ENCODE measurements at places on chromosomes 4 and X. TPM values are rescaled to one million over a fixed set of nuclear protein-coding genes. Genes with fewer than 3 reads are reported as not detected.

DNA sequence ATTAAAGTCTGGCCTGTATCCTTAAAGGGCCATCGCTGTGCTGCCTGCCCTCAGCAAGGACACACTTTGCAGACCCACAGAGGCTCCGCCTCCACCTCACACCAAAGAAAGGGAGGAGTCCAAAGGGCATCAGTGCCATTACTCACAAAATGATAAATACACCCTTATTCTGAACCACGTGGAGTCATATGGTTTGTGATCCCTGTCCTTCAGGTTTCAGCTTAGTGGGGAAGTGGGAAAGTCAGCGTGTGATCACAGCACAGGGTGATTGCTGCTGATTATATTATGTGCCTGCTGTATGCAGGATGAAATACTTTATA, 35.9 kb upstream of the MSANTD1 start:
- no peaks in the 10 kb centered on the region for H3K4me1 ChIP-seq
- H3K36me3 ChIP-seq: peaks cover 71% of the 10 kb centered on the region
- no peak overlapping the region for H3K27ac ChIP-seq

The GYPE gene
- not detected for total RNA-seq

DNA sequence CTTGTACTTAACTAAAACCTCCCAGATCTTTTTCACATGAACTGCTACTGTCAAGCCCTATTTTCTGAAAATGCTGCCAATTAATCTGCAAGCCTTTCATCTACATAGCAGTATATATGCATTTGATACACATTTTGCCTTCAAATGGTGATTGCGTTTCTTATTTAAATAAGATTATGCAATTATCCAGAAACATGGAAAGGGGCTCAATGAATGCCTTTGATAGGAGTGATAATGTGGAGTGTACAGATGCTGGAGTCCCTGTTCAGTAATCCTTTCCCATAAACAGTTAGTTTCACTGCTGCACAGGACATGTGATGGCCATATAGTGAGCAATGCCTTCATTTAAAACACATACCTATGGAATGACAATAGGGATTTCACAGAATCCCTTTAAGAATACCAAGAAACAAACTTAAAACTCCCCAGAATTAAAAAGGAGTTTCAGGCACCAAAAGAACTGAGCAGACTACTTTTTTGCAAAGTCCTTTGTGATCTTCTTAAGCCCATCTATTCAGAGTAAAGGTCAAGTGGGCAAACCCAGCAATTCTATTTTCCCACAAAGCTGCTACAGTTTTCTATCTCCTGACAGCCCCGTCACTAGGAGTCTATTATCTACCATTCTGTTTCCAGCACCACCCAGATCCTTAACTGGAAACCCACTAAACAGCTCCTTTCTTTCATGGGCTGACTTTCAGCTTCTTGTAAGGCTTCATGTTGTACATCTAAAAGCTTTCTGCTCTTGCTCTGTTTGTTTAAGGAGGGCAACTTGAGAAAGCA, 120.3 kb downstream of the UNC5C start:
- H3K4me1 ChIP-seq: peaks cover 34% of the 10 kb centered on the region
- H3K4me3 ChIP-seq: no peak overlapping the region
- H3K27me3 ChIP-seq: no peaks in the 10 kb centered on the region
- H3K36me3 ChIP-seq: no peaks in the 10 kb centered on the region
- DNase-seq: no peak

- DNase-seq: no peak
- no peak overlapping the region for H3K4me3 ChIP-seq
- no peaks in the 10 kb centered on the region for H3K36me3 ChIP-seq
- H3K27me3 ChIP-seq: no peaks in the 10 kb centered on the region
- H3K27ac ChIP-seq: no peak overlapping the region
Observed at GRCh38 chrX:31099536-31100090, 27.8 kb upstream of the FTHL17 start.

DNA sequence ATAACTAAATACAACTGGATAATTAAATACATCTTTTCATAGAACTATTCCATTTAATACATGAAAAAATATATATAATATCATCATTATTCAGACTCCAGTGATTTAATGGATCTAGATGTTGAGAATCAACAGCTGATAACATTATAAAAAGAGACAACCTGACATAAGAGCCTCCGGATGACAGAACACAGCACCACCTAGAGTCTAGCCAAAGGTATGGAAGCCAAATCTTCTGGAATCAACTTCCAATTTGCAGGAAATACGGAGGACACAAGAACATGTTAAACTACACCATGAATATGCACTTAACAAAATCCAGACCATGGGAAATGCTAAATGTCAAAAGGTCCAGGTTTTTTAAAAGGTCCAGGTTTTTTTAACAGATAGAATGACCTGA, 55.0 kb downstream of the LRBA start:
- H3K27ac ChIP-seq: no peak overlapping the region
- no peaks in the 10 kb centered on the region for H3K36me3 ChIP-seq
- H3K4me3 ChIP-seq: no peak overlapping the region

DNA sequence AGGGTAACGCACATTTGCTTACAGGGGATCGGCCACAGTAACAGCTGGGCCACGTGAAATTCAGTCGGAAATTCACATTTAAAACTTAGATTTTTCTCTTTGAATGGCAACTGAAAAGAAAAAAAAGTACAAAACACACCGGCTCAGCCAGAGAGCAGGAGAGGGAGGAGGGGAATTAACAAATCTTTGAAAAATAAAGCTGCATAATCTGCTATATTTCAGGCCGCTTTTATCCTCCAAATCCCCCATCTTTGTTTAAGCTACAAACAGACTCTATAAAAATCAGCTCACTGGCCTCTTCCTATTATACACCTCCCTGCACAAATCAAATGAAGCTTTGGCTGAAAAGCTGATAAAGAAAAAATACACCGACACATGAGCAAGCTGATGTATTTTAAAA, 169.1 kb downstream of the LDB2 start:
- H3K4me3 ChIP-seq: no peak overlapping the region
- H3K27me3 ChIP-seq: no peaks in the 10 kb centered on the region
- no peak overlapping the region for H3K27ac ChIP-seq

The PHOX2B gene
- not detected for total RNA-seq

- peak; percentile 14 for DNase-seq
- peaks cover 27% of the 10 kb centered on the region for H3K4me1 ChIP-seq
- H3K27me3 ChIP-seq: no peaks in the 10 kb centered on the region
- no peaks in the 10 kb centered on the region for H3K36me3 ChIP-seq
- H3K27ac ChIP-seq: peak overlapping the region; percentile 44
Observed at GRCh38 chr4:26021417-26022345, 107.7 kb downstream of the SMIM20 start.

The XK gene
- 3.4 TPM for total RNA-seq

GRCh38 chr4:3233391-3234071, 15.4 kb upstream of the MSANTD1 start:
- no peak for DNase-seq
- no peak overlapping the region for H3K27ac ChIP-seq
- H3K36me3 ChIP-seq: peaks cover 46% of the 10 kb centered on the region
- no peak overlapping the region for H3K4me3 ChIP-seq
- H3K4me1 ChIP-seq: no peaks in the 10 kb centered on the region

GRCh38 chrX:118807151-118808017, 16.2 kb upstream of the ZCCHC12 start:
- no peaks in the 10 kb centered on the region for H3K4me1 ChIP-seq
- no peaks in the 10 kb centered on the region for H3K27me3 ChIP-seq
- no peaks in the 10 kb centered on the region for H3K36me3 ChIP-seq
- no peak overlapping the region for H3K27ac ChIP-seq
- H3K4me3 ChIP-seq: no peak overlapping the region
- peak; percentile 29 for DNase-seq

GRCh38 chr4:8163026-8163425, 4.4 kb upstream of the ABLIM2 start:
- H3K27ac ChIP-seq: no peak overlapping the region
- peaks cover 22% of the 10 kb centered on the region for H3K4me1 ChIP-seq
- H3K27me3 ChIP-seq: no peaks in the 10 kb centered on the region
- H3K4me3 ChIP-seq: no peak overlapping the region
- DNase-seq: no peak

DNA sequence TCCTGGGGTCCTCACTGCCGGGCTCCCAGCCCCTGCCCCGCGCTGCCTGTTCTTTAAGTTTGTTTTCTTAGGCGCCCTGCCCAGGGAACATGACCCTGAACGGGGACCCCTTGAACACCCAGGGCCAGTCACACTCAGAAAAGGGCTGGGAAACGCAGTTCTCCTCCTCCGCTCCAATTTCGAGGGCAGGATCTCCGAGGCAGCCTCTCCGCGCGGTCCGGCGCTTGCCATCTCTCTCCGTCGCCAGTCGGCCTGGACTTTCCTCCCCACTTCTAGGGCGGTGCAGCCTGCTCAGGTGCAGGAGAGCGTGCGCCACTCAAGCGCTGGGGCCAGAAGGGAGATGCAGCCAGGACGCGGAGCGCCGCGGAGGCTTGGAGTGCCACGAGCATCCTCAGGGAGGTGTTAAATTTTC, 9.9 kb downstream of the PRDM8 start:
- H3K36me3 ChIP-seq: no peaks in the 10 kb centered on the region
- H3K4me3 ChIP-seq: no peak overlapping the region
- H3K27ac ChIP-seq: no peak overlapping the region
- no peak for DNase-seq
- peaks cover 15% of the 10 kb centered on the region for H3K27me3 ChIP-seq

GRCh38 chr4:36278789-36279188, 2.6 kb upstream of the DTHD1 start:
- H3K36me3 ChIP-seq: no peaks in the 10 kb centered on the region
- no peak overlapping the region for H3K27ac ChIP-seq
- peaks cover 48% of the 10 kb centered on the region for H3K4me1 ChIP-seq

- DNase-seq: no peak
- H3K36me3 ChIP-seq: no peaks in the 10 kb centered on the region
- H3K4me3 ChIP-seq: no peak overlapping the region
- H3K27me3 ChIP-seq: no peaks in the 10 kb centered on the region
- H3K4me1 ChIP-seq: no peaks in the 10 kb centered on the region
Observed at GRCh38 chr4:152392079-152392478, 143.8 kb downstream of the FBXW7 start.

- peaks cover 6% of the 10 kb centered on the region for H3K4me1 ChIP-seq
- no peak for DNase-seq
- no peaks in the 10 kb centered on the region for H3K27me3 ChIP-seq
- no peaks in the 10 kb centered on the region for H3K36me3 ChIP-seq
- no peak overlapping the region for H3K4me3 ChIP-seq
- H3K27ac ChIP-seq: no peak overlapping the region
Observed at GRCh38 chr4:139802931-139803330, 137.3 kb downstream of the MGST2 start.

- H3K27ac ChIP-seq: peak overlapping the region; percentile 30
- peaks cover 57% of the 10 kb centered on the region for H3K4me1 ChIP-seq
- H3K36me3 ChIP-seq: no peaks in the 10 kb centered on the region
- no peak overlapping the region for H3K4me3 ChIP-seq
- H3K27me3 ChIP-seq: no peaks in the 10 kb centered on the region
- no peak for DNase-seq
Observed at GRCh38 chr4:87018753-87019152, 83.9 kb downstream of the AFF1 start.

DNA sequence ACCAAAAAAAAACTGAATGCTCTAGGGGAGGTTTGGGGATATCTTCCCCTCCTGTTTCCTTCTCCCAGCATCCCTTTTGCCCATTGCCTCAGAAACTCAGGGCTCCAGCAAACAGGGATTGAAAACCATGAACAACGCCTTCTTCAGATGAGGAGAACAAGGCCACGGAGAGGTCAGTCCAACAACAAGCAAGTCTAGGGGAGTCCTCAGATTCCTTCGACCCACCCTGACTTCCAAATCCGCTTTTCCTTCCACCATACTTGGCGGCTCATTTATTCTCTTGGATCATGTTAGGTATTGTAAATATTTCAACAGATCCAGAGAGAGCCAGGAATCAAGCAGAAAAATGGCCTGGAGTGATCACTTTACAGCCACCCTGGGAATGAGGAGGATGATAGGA, 21.9 kb downstream of the REELD1 start:
- H3K36me3 ChIP-seq: no peaks in the 10 kb centered on the region
- no peaks in the 10 kb centered on the region for H3K27me3 ChIP-seq
- H3K4me1 ChIP-seq: no peaks in the 10 kb centered on the region
- no peak for DNase-seq

DNA sequence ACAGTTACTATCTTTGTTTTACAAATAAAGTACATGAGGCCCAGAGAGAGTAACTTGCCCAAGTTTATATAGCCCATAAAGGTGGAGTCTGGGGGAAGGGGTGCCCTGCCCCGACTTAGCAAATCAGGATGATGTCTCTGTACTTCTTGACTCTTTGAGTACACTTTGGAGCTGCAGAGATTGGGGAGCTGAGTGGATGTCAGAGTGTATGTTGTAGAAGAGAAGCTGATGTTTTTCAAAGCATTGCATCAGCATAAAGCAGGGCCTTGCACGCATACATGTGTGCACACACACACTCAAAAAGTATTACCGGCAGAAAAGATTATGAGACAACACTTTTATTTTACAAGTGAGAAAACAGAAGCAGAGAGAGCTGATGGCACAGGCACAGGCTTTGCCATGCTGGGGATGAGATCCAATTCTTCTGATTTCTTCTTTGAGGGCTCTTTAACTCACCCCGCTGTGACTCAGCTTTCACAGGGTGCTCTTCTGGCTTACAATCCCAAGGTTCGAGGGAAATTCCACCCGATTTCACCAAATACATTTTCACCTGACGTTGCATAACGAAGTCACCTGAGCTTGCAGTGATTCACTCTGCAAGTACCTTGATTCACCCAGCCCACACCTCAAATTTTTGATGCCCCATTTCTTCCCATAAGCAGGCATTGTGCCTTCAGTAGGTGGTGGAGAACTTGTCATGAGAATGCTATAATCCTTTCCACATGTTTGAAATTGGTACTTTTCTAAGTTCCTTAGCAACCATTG, 292.8 kb upstream of the BOD1L1 start:
- H3K36me3 ChIP-seq: no peaks in the 10 kb centered on the region
- no peaks in the 10 kb centered on the region for H3K27me3 ChIP-seq
- H3K4me3 ChIP-seq: no peak overlapping the region
- H3K4me1 ChIP-seq: no peaks in the 10 kb centered on the region
- no peak for DNase-seq

DNA sequence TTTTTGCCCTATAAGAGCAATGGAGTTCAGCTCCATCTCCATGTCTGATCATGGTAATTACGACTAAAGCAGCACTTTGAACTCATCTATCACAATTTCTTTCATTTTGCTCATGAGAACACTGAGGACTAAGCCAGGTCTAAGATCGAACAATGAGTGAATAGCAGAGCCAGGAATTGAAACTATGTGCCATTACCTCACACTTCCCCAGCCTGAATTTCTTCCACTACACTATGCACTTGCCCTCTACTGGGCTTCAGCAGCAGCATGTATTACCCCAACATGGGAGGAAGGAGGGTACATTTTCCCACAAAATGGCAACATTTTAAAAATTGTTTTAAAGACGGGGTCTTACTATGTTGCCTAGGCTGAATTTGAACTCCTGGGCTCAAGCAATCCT, 274.7 kb upstream of the FGF13 start:
- no peak for DNase-seq
- no peaks in the 10 kb centered on the region for H3K4me1 ChIP-seq
- H3K27ac ChIP-seq: no peak overlapping the region
- no peaks in the 10 kb centered on the region for H3K36me3 ChIP-seq
- H3K4me3 ChIP-seq: no peak overlapping the region
- no peaks in the 10 kb centered on the region for H3K27me3 ChIP-seq

Data from thyroid gland (tissue), 4 donors.